ENCODE measurements at places on chromosomes 6 and 20.

DNA sequence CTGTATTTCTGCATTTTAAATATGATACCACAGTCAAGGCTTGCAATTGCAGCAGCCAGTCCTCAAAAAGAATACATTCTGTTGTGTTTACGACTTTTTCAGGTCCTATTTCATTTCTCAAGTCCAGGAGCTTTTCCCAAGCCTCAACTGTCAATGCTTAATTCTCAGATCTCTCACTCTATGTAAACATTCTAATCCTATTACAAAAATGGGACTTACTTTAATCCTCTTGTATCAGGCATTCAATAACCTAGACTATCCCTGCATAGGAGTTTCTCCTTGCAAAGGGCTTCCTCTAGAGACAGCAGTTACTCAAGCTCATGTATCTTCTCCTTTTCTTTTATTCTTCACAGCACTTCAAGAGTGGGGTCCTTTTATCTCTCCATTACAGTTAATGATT, 1293.0 kb downstream of the GRIK2 start:
- no peak for DNase-seq

GRCh38 chr20:14488756-14489479, 151.5 kb upstream of the FLRT3 start:
- no peak for DNase-seq

- DNase-seq: no peak
Measured at GRCh38 chr20:44959082-44959637, 1.0 kb downstream of the TOMM34 start.

- DNase-seq: no peak
Measured at GRCh38 chr6:6024220-6024619, 17.5 kb upstream of the NRN1 start.

GRCh38 chr6:7431674-7432390, 42.2 kb downstream of the RIOK1 start:
- no peak for DNase-seq

DNA sequence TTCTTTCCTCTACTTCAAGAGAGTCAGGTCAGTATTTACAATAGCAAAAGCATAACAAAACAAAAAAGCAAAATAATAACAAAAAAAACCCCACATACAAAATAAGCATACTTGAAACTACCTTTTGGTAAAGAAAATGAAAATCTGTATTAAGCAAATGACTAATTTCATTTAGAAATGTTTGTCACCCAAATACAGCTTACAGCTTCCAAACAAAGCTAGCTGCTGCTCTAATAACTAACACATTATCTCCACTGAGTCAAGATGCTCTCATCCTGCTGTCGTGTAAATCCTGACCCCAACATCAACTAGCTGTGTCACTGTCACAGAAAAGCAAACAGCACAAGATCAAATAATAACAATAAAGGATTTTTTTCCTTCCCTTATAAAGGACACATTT, 21.7 kb downstream of the MAP7 start:
- DNase-seq: no peak

DNA sequence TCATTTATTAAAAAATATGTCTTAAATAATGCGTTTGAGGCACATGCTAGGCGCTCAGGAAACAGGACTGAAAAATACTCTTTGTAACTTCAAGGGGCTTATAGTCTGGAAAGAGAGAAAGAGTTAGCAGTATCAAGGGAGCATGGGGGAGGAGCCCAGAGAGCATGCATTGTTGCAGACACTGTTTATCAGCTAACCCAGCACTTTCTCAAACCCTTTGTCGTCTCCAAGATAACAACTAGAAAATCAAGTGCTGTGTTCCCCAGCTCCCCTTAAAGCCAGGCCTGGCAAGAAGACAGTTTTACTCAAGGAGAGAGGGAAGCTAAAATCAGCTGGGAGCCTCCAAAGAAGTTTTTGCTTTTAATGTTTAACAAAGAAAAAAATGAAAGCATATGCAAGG, 98.4 kb downstream of the PERP start:
- no peak for DNase-seq

DNA sequence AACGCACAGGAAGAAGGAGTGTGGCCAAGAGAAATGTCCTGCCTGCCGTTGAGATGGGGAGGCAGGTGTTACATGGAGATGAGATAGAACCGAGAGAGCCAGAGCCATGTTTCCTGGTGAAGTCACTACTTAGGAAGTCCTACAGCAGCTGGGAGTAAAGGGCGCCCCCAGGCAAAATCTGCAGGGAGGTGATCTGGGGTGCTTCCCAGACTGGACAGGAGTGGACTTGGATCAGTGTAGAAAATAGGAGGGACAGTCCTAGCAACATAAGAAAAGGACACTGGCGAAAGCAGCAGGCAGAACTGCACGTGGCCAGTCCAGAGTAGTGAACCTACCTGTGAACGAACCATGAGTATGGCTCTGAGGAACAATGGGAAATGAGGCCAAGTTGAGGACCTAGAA, 85.3 kb downstream of the CD164 start:
- no peak for DNase-seq

DNA sequence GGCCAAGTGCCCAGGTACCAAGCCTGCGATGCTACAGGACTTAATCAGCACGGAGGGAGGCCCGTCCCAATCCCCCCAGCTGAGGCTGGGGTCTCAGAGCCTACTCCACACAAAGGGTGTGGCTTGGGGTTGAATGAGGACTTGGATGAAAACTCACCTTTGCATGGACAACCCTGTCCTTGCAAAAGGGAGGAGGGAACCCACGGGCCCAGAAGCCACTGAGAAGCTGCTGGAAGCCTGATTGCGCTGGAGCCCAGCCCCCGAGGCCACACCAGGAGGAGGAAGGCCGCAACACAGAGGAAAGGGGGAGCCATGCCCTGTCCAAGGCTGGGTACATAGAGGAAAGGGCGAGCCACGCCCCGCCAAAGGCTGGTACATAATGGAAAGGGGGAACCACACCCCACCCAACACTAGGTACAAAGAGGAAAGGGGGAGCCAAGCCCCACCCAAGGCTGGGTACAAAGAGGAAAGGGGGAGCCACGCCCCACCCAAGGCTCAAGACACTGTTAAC, 158.8 kb downstream of the DLL1 start:
- no peak for DNase-seq

DNA sequence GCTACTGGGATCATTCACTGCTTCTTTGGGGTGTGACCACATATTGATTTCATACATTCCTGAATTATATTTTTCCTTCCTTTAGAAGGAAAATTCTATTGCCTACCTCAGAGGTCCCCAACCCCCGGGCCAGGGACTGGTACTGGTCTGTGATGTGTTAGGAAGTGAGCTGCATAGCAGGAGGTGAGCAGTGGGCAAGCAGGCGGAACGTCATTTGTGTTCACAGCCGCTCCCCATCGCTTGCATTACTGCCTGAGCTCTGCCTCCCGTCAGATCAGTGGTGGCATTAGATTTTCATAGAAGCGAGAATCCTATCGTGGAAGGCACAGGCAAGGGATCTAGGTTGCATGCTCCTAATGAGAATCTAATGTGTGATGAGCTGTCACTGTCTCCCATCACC, 107.3 kb downstream of the PHACTR1 start:
- DNase-seq: no peak

GRCh38 chr6:126716032-126716431, 376.1 kb downstream of the CENPW start:
- no peak for DNase-seq

DNA sequence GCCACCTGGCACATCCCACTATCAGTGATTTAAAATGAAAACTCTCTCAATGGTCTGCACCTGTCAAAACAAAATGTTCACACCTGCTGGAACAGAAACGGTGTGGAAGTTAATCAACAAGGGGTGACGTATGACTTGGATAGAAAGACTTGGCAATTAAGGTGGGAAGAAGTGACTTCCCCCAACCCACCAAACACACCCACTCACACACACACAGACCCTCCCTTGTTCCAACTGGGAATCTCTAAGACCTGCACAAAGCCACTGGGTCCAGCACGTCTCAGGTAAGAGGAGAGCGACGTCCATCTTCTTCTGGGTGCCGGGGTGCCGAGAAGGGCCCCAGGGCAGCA, 25.1 kb upstream of the TCFL5 start:
- DNase-seq: no peak

DNA sequence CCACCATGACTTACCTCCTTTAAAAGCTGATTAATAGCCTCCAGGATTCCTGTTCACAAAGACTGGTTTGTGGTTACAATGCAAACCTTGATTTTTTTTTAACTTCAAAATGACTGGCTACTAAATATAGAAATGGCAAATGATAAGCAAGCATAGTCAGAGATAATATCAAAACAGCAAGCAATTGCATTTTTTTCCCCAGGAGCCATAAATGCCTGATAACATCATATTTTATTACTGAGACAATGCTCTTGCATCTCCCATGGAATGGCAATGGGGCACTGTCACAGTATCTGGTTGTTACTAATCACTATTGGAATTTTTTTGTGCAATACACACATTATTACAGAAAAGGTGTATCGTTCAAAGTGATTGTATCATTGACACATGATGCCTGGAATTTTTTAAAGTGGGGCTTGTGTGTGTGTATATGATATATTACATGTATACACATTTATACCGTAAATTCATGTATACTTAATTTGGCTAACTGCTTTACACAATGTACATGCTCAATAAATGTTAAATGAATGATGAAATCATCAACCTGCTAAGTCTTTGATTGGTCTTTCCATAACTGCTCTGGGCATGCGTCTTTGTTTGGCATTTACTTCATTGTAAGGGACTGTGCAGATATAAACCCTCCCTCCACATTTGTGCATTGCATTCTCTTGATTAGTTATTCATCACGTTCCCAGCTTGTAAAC, 980 bp upstream of the SALL4 start:
- DNase-seq: no peak

DNA sequence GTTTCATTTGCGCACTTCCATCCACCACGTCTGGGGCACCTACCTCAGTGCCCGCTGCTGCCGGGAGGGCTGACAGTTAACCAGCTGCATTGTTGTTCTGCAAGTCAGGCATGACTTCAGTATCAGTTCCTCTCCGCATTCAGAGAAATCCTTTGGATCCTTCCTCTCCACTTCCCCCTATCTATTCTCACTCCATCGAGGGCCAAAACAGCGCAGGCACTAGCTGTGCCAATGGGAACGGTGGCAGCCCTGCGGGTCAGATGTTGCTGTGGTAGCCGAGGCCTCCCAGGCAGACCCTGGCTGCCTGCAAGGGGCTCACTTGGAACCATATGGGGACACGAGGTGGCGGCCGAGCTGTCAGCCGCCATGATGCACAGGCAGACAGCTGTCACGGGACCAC, 64.2 kb upstream of the INSM1 start:
- no peak for DNase-seq

DNA sequence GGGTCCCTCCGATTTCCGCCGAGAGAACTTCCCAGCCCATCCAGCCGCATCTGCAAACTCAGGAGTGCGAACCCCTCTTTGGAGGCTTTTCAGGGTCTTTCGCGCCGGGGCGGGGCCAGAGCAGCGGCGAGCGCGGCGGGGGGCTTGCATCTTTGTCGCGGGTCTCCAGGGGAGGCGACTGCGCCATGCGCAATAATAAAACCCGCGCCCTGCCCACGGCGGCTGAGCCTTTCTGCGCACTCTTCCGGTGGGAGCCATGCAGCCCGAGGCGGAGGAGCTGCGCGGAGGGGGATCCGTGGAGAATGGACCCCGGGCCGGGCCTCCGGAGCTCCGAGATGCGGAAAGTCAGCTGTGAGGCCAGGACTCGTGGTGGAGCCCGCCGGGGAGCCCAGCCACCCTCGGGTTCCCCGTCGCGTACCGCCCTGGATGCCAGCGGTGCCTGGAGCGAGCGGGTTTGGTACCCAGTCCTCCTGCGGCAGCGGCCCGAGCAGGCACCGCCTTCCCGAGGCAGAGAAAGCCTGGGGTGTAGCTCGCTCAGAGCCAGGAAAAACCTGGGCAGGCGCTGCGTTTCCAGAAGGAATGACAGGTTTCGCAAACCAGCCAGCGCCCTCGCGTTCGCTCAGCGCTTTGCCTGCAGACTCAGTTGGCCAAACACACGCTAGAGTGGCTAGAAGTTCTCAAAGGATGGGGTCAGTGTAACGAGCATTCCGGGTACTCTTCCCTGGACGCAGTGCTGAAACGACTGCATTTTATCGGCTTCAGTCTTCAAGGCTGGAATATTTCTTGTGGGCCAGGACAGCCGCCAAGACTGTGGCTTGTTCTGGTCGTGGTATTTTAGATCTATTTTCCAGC, 1.2 kb downstream of the AKAP12 start:
- DNase-seq: peak; percentile 14

DNA sequence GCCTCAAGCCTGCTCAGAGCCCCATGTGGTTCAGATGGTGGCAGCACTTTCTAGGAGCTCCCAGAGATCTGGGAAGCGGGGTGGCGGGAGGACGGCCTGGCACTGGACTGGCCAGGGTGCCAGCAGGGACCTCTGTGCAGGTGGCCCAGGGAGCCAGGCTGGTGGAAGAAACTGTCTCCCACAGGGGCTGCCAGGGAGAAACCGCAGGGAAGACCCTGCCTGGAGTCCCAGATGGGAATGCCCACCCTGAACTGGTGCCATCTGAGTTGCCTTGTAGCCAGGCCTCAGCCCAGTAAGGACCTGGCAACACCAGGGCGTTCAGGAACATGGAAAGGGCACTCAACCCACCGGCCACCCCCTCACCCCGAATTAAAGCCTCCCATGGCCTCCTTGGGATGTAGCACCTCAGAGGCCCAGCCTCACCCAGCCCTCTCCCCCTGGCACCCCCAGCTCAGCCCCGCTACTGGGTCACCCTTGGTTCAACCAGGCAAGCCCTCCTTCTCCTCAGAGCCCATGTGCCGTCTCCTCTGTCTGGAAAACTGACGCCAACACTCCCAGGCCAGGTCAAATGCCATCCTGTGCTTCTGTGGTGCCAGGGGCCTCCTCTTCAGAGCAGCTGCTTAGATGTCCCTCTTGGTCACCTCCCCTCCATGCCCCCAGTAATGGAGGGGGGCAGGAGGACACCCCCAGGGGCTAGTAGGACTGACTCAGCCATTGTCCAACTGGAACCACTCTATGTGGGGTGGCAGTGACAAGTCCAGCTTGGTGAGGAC, 5.9 kb upstream of the C20orf144 start:
- DNase-seq: no peak

DNA sequence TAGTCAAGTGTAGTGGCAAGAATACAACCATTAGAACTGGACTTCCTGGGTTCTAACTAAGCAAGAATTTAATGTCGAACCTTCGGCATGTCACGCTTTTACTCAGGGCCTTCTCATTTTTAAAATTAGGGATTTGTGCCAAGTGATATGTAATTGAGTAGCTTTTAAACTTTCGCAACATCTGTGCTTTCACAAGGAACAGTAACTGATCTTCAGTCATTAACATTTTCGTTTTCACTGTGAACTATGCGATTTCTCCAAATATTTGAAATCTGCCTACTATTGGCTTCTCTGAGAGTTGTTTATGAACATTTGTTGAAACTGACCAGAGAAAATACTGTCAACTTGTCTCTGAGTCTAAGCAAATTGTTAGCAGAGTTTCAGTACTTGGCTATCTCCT, 27.6 kb downstream of the GRM1 start:
- no peak for DNase-seq

- no peak for DNase-seq
Measured at GRCh38 chr20:41047279-41047974, 18.8 kb downstream of the TOP1 start.

- no peak for DNase-seq
Measured at GRCh38 chr6:1634081-1634480, 24.4 kb downstream of the FOXC1 start.

DNA sequence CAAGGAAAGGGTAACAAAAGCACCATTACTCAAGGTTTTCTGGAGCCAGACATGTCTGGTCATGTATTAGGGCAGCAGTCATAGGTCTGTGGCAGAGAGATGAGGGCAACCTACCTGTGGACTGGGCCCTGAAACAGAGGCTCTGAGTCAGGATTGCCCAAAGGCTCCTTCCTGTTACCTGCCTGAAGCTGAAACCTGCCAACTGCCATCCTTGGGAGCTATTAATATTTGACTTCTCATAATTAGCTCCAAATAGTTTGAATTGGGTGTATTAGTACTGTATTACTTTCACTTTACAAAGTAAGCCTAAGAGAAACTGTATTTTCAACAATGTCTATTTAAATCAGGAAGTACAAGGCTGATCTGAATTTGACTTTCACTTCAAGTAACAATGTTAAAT, 72.0 kb upstream of the TBX18 start:
- no peak for DNase-seq

All from DMS 273 treated with DMSO at 0.1 percent for 48 hours (cell line).